Right atrium auricular region (tissue), 2 donors: ENCODE measurements at places on chromosomes 7 and 10.

DNA sequence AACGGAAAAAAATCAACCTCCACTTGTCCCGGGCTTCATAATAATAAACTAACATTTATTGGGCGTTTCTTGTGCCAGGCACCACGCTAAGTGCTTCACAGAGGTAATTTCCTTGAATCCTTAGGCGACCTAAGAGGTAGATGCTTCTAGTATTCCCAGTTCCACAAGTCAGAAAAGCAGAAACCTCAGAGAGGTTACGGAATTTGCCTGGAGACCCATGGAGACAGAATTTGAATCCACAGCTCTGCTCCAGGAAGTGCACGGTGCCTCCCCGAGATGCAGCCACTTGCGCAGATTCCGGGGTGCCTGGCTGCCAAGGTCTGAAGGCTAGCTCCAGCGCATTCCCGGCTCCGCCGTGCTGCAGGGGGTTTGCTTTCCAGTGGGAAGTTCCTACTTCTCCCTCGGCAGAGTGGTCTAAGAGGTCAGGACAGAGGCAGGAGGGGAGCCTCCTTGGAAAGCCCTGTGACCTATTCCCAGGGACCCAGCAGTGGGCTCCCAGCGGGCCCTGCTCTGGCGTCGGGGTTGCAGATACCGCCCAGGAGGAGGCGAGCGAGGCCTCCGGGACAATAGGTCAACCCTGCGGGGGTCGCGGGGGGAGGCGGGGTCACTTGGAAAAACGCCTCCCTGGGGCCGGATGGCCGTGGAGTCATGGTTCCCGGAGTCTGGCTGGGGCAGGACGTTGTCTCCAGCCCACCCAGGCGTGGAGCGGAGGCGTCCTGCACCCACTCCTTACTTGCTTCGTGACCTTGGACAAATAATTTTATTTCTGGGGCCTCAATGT lies 10.1 kb upstream of the NKX2-3 start:
- no peak for DNase-seq

DNA sequence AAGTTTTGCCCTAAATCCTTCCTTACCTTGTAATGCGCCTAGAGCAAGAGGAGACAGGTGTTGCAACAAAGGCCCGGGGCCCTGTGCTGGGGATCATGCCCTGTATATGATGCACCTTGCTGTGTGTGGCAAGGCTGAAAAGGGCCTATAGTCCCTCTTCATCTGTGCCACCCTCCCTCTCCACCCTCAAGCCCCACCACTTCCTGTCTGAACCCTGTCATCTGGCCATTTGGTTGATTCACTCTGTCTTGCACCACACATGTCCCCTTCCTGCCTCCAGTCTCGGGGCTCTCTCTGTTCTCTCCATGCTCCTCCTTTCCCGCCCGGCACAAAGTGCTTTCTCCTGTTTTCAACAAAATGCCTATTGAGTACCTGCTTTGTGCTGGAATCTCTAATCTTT lies 11.5 kb upstream of the MALSU1 start:
- DNase-seq = no peak

- DNase-seq = no peak
These were observed 116.6 kb downstream of the TMEM178B start for GRCh38 chr7:141190495-141190894.

- no peak for DNase-seq
These were observed 85.9 kb upstream of the PLXDC2 start for GRCh38 chr10:19730167-19730906.

- DNase-seq = peak; percentile 28
These were observed 9.7 kb upstream of the ZNF273 start for GRCh38 chr7:64893401-64893800.
